ENCODE measurements at places on chromosomes 1 and 21. TPM values are rescaled to one million over a fixed set of nuclear protein-coding genes. Genes with fewer than 3 reads are reported as not detected.

IFI44 gene
- total RNA-seq, result 31.1 TPM

GJA5 gene
- 2.0 TPM for total RNA-seq

VAV3 gene
- total RNA-seq, result under 0.01 TPM

PUSL1 gene
- total RNA-seq, result 30.3 TPM

HOOK1 gene
- under 0.01 TPM for total RNA-seq

TMIGD3 gene
- not detected for total RNA-seq

SPATA45 gene
- not detected for total RNA-seq

ZSWIM5 gene
- total RNA-seq, result 1.3 TPM

CD52 gene
- total RNA-seq, result not detected

FASLG gene
- total RNA-seq, result not detected

MFAP2 gene
- total RNA-seq, result 16.9 TPM

UQCRHL gene
- total RNA-seq, result 1.2 TPM

LIN28A gene
- not detected for total RNA-seq

LMOD1 gene
- total RNA-seq, result 22.2 TPM

PLPP3 gene
- 265 TPM for total RNA-seq

IL19 gene
- total RNA-seq, result not detected

FAM151A gene
- total RNA-seq, result not detected

CTXND2 gene
- not detected for total RNA-seq

FAM20B gene
- total RNA-seq, result 54.6 TPM

CSF1 gene
- total RNA-seq, result 88.5 TPM

ITLN2 gene
- not detected for total RNA-seq

SH3BGR gene
- 2.8 TPM for total RNA-seq

DRAXIN gene
- 0.17 TPM for total RNA-seq

MAP1LC3C gene
- 0.87 TPM for total RNA-seq

LCE1A gene
- not detected for total RNA-seq

TLR5 gene
- total RNA-seq, result not detected

MAP3K21 gene
- 0.73 TPM for total RNA-seq

SLAMF1 gene
- not detected for total RNA-seq

TINAGL1 gene
- 0.99 TPM for total RNA-seq

AGO4 gene
- 21.5 TPM for total RNA-seq

GABRD gene
- total RNA-seq, result not detected

EDN2 gene
- total RNA-seq, result 0.33 TPM

SIM2 gene
- total RNA-seq, result not detected

KAZN gene
- 3.3 TPM for total RNA-seq

WNT9A gene
- total RNA-seq, result 3.5 TPM

DIRAS3 gene
- total RNA-seq, result 1.3 TPM

FCGR3B gene
- total RNA-seq, result not detected

SLAMF8 gene
- total RNA-seq, result not detected

ZNF648 gene
- total RNA-seq, result not detected

SPATA46 gene
- not detected for total RNA-seq

E2F2 gene
- total RNA-seq, result 0.17 TPM

TCP10L gene
- 0.17 TPM for total RNA-seq

WNT3A gene
- not detected for total RNA-seq
